Stimulated activated CD4-positive, alpha-beta T cell treated with anti-CD3 and anti-CD28 coated beads, Interleukin-1b, Interleukin-23, amount 100 ng/mL, for 1 hour (primary cell): ENCODE measurements at places on chromosomes 3 and 15.

GRCh38 chr3:5768281-5768945 is 580.9 kb downstream of the EDEM1 start:
- DNase-seq = no peak

GRCh38 chr3:106255870-106256248 is 387.0 kb upstream of the CBLB start:
- no peak for DNase-seq

DNA sequence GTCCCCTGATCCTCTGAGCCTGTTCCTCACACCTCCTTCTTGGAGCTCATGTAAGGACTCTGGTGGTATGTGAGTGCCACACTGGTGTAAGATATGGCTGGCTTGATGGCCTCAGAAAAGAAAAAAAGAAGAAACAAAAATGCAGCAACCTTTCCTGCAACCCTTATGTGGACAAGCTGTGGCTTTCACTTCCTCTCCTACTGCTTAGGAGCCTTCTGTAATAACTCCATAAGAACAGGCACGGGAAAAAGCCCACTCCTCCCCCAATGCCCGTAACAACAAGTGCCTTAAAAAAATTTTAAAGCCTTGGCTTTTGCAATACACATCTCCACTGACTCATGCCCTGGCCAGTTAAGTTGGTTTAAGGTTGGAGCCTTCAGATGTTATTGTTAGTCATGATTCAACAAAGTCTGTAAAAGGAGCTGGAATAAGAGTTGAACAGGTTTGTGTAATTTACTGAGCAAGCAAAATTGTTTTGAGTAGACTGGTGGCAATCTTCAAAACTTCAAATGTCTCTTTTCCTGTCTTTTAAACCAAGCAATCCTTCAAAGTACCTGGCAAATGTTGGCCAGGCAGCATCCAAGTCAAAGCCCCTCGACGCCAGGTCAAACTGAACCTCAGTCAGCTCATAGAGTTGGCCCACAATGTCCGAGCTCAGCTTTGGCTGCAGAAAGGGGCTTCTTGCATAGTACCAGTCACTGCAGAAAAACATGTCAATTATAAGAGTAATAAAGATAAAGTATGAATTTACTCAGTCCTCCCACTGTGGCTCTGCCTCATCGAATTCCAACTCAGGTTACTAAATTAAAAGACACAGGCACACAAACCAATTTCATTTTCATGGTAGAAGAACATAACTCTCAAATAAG is 22.9 kb downstream of the FYCO1 start:
- DNase-seq = no peak

- DNase-seq = no peak
Observed at GRCh38 chr3:23987356-23987755, 42.3 kb downstream of the NR1D2 start.

DNA sequence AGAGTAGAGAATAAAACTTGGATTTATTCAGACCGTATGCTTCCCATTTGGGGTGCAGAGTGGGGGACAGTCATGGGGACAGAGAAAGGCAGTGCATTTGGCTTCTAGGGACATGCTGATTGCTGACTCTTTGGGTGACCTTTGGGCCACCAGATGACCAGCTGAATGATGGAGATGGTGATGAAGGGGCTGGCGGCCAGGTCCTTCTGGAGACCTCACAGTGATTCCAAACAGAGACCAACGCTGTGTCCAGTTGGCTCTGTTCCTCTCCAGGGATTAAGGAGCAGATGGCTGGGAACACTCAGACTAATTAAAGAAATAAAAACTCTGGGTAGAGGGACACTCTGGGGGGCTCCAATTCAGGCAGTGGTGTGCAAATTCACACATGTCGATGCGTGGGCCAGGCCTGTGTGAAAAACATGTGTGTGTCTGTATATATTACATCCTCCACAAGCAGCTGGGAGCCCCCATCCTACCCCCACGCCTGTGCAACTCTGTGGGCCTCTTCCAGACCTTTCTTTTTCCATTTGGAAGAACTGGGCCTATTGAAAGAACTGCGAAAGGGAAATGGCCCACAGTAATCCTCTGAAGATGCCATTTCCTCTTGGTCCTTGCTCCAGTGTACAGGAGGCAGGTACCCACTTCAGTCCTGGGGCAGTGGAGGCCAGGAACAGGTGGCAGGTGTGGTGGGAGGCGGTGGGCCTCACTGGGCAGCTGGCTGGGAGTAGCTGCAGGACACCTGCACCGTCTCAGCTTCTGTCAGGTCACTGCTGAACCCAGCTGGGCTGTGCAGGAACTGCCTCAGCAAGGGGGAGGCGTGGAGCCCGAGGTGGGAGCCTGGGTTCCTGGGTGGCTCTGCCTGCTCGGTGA is 8.9 kb downstream of the XIRP1 start:
- DNase-seq = no peak

GRCh38 chr15:26359855-26360254 is 413.0 kb downstream of the GABRB3 start:
- DNase-seq = no peak

GRCh38 chr3:126261037-126261436 is 80.7 kb upstream of the ALDH1L1 start:
- DNase-seq = no peak

DNA sequence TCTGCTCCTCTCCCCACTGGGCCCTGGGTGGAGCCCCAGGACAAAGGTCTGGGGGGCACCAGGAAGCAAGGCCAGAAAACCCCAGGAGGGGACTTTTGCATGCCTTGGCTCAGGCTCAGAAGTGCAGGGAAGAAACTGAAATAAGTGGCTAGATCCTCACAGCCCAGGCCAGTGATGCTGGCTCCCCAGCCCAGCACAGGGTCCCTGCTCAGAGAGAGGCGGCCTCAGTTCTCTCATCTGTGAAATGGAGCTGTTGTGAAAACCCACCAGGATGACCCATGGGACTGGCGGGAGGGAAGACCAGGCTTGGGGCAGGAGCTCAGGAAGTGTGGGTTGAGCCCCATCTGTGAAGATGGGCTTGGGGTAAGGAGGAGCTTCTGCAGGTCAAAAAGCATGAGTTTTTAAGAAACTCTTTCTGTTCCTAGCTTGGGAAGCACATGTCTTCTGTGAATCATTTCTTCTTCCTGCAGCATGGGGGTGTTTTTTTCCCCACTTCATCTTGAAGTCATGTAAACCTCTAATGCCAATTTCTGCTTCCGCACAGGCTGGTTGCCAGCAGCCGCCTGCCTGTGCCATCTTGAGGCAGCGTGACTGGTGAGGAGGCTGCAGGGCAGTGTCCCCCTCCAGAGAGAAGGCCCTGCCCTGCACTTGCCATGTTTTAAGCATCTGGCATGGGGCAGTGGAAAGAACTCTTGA is 118.6 kb downstream of the SMAD6 start:
- DNase-seq = no peak

- DNase-seq = no peak
Observed at GRCh38 chr3:25056-25455, 171.5 kb upstream of the CHL1 start.

DNA sequence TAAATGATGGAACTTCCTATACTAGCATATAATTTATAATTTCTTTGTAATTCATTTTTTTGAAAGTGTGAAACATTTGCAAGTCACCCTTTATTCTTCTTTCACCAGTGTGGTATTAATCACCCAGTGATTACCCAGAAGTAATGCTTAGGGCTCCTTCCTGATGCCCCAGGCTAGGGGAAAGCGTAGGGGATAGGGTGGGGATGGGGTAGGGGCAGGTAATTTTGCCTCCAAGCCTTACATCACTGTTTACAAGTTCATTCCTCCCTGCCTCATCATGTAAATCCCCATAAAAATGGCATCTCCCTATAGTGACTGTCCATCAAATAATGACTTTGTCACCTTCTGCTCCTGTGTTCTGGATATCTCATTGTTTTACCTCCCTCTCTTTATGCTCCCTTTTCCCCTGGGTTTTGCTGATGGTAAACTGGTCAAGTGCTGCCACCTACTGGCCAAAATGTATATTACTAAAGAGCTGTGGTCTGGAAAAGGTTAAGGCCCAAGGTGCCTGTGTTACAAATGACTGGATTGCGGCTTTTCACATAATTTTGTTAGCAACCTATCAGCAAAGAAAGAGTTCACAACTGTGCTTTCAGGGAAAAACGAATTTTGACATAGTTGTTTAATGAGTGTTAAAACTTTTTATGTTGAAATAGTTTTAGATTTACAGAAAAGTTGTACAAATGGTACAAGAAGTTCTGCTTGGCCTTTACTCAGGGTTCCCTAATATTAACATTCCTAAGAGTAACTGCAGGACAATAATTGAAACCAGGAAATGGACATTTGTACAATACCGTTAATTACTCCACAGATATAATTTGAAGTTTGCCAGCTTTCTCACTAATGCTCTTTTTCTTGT is 54.7 kb downstream of the ONECUT1 start:
- DNase-seq = peak; percentile 38

DNA sequence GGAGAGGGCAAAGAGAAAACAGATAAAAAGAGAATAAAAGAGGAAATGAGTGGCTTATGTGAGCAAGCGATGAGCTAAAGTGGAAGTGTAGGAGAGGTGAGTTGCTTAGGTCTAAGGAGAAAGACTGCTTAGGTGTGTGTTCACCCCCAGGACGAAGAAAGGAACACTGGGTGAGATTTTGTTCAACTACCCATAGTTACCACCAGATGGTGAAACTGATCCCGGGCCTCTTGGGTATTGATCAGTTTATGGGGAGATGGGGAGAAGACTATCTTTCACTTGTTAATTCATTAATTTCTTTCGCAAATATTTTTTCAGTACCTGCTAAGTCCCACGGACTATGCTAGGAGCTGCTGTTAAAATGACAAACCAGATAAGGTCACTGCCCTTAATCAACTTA is 33.9 kb downstream of the GAP43 start:
- no peak for DNase-seq

GRCh38 chr3:40580494-40581091 is 55.8 kb downstream of the ZNF621 start:
- DNase-seq = peak; percentile 30

DNA sequence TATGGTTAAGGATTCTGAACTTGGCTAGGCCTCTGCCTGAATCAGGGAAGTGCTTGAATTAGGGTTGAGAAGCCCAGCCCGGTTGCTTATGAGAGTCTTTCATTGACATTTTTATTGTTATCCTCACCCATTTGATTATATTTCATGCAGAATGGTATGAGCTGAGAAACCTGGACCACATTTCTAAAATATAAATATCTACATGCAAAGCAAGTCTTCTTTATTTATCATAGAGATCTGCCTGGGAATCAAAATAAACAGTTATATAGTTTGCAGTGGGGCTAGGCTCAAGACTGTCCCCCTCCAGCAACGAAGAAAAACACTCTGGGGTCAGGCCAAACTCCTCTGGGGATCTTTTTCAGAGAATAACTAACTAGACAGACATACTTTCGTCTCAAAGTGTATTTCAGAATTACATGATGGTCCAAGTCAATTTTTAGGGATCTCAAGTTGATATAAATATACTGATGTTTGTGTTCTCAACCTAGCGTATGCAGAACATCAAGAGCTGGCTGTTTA is 675.4 kb upstream of the NR2F2 start:
- DNase-seq = no peak

DNA sequence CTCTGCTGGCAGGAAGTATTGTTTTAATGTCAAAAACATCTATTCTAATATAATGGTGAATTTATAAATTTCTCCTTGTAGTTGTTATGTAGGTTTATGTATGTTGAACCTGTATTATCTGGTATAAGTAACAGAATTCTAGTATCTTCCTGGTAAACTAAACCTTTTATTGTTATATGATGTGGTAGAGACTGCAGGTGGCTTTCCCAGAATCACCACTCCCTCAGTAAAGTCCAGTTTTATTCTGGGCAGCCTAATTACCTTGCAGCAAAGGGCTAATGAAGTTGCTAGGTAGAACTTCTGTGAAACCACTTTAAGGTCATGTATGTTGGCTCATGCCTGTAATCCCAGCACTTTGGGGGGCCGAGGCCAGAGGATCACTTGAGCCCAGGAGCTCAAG is 15.6 kb downstream of the CSNK1G1 start:
- no peak for DNase-seq

DNA sequence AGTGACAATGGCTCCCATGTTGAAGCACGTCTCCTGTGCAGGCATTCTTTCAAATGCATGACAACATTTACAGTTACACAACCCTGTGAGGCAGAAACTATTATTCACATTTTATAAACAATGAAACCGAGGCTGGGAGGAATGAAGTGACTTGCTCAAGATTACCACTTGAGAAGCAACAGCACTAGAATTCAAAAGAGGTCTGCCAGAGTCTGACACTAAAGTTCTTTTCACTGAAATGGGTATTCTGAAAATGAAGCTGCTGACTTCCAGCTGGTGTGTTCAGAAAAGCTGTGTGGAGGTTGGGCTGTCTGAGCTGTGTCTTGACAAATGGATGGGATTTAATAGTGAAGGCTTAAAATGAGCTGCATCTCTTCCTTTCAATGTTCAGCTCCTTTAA is 104.4 kb downstream of the THSD4 start:
- DNase-seq = no peak

DNA sequence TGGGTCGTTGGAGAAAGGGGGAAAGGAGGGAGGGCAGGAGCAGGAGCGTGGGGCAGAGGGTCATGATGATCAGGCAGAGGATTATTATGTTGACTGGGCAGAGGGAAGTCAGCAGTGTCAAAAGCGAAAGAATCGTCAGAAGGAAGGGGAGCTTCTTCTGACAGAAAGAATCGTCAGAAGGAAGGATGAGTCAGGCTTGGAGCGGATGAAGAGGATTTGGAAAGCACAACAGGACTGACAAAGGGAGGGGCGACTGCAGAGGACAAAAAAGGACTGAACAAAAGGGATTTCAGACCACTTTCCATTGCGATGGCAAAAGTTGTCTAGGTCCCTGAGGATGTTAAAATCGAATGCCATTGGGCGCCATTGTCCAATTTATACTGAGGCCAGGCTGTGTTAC is 1053.5 kb downstream of the SI start:
- no peak for DNase-seq

- DNase-seq = no peak
Observed at GRCh38 chr3:49013738-49014660, 4.4 kb downstream of the DALRD3 start.

GRCh38 chr3:14650193-14650592 is 1.4 kb upstream of the CCDC174 start:
- no peak for DNase-seq

- DNase-seq = no peak
Observed at GRCh38 chr3:72538070-72538745, 310.0 kb downstream of the SHQ1 start.

DNA sequence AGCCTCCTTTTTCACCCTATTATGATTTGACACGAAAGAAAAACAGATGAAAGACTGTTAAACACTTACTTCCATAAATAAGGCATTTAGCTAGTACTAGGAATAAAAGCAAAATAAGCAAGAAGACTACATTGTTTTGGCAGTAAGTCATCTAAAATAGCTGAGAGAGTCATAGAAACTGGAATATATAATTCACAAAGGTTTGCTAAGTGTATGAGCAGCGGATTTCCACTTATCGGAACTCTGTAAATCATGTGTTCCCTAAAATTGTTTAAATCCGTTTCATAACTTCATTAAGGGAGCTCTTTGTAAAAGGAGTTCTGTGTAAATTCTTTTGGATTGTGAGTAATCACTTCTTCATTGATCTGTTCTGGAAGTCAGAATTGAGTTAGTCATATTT is 202.5 kb upstream of the CBLB start:
- no peak for DNase-seq
